ENCODE measurements at places on chromosomes 6 and 20.
A peak's percentile ranks its signal among the peaks of the same experiment; 100 is the strongest.

GRCh38 chr20:21511485-21511849 is 2.4 kb downstream of the NKX2-2 start:
- DNase-seq = no peak

DNA sequence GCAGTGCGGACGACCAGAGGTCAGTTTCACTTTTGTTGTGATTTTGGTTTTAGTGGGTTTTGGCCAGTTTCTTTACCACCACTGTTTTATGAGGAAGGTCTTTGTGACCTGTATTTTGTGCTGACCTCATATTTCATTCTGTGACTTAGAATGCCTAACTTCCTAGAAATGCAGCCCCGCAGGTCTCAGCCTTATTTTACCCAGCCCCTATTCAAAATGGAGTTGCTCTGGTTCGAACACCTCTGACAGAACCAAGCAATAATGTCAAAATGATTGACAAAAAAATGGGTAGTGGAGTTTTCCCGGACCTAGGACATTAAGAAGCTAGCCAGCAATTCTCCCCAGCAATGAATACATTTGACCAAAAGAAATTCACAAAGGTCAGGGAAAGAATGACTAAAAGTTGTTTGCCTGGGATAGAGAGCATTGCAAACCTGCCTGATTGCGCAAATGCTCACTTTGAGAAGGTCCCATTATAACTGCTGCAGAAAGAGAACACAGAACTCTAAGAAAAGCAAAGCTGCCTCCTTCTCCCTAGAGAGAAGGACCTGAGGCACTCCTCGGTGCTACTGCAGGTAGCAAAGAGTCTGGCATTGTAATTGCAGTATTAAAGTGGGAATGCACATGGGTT is 288.8 kb downstream of the ADGB start:
- no peak for DNase-seq

DNA sequence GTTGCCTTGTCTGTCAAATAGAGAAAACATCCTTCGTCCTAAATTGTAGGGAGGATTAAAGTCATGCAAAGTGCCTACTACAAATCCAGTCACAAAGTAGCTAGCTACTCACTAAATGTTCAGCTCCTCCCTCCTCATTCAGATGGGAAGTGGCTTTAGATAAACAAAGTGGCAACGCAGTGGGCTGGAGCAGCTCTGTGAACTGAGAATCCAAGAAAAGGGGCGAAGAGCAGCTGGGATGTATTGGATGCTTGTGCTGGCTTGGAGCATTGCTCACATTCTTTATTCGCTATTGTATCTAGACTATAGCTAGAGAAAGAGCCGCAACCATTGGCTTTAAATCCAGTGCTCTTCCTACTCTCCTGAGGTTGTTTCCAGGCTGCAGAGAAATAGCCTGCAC is 10.3 kb downstream of the MOG start:
- DNase-seq = no peak

GRCh38 chr6:138691595-138692057 is 81.9 kb upstream of the CCDC28A start:
- DNase-seq = no peak

GRCh38 chr6:166492092-166492741 is 94.3 kb downstream of the RAMACL start:
- no peak for DNase-seq

GRCh38 chr6:56076033-56076432 is 171.3 kb downstream of the COL21A1 start:
- no peak for DNase-seq

- DNase-seq = peak; percentile 11
Observed at GRCh38 chr6:117906958-117907600, at the start of gene SLC35F1. Gene SLC35F1, plus strand, starts transcription at chr6:117907264.

GRCh38 chr6:44478158-44478557 is 90.7 kb downstream of the CDC5L start:
- no peak for DNase-seq

DNA sequence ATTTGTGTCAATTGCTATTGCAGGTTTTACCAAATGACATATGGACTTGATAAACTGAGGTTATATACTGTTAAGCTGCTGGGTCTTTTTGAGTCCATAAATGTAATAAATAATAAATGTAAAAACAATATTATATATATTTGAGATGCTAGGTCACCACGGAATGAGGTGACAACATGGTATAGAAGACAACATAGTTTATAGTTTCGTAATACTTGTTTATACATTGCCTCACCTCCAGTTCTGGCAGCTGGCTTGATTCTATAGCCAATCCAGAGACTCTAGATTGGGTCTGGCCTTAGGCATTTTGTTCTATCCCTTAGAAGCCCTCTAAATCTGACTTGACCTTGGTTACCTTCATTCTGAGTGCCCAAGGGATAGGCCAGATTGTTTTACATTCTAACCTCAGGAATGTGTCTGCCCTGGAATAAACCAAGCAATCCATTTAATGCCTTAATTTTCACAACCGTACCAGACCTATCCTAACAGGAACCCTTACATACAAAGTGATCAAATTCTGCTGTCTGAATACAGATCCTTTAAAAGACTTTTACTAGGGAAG is 61.5 kb upstream of the STXBP5 start:
- no peak for DNase-seq

DNA sequence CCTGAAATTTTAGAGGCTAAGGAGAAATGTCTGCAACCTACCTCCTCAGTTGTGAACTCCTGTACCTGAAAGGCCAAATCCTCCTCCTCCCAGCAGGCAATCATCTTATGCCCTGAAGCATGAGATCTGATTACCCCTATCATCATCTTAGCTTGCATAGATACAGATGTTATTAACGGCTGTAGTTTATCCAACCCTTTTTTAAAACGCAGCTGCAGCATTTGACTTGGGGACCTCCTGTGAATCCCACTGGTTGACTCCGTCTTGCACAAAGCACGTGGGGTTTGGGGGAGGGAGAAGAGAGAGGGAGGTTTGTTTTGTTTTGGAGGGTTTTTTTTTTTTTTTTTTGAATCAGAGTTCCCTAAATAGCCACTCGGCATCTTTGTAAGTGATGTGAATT is 5.8 kb upstream of the NR2E1 start:
- no peak for DNase-seq

- DNase-seq = no peak
Observed at GRCh38 chr20:39048000-39048696, 86.0 kb downstream of the DHX35 start.

- DNase-seq = no peak
Observed at GRCh38 chr6:71997341-71997740, 111.0 kb downstream of the RIMS1 start.

GRCh38 chr20:50625986-50626677 is 65.2 kb downstream of the RIPOR3 start:
- no peak for DNase-seq

GRCh38 chr6:13013681-13014503 is 297.3 kb downstream of the PHACTR1 start:
- no peak for DNase-seq

GRCh38 chr20:23497536-23497935 is 6.6 kb downstream of the CST8 start:
- DNase-seq = no peak

Measured in cortex of kidney (tissue), 1 donor.